Muscle of back (tissue), 13 donors: ENCODE measurements at places on chromosomes 5 and 9. TPM values are rescaled to one million over a fixed set of nuclear protein-coding genes. Genes with fewer than 3 reads are reported as not detected.

FBP2 gene
- 87.4 TPM for polyA plus RNA-seq

DNA sequence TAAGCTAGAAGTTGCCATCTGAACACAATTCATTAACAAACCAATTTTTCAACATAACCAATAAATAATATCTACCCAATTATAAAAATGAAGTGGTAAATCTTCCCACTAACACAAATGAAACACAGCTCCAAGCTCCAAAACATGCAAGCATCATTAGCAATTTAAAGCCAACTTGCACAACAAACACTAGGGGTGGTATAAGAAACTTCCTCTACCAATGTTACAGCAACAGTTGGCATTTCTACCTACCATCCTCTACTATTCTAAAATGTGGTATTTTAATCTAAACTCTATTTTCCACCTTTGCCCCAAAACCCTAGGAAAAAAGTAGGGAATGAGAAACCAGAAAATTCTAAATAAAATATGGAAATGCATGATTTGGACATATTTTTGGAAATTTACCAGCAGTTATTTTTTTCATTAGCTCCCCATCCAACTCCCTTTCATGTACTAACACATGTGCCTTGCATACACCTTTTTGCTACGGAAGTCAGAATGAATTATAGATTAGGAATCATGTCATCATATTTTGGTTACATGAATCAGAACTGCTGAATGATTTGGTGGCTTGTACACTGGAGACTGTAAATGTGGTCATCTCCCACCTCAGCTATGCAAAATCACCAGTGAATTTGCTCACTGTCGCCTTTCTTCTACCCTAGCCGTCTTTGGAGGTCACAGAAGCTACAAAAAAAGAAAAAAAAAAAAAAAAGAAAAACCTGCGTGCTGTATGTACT, 4.1 kb downstream of the NR6A1 start:
- no peak for DNase-seq

CCDC171 gene
- polyA plus RNA-seq = 1.7 TPM

GKAP1 gene
- 16.4 TPM for polyA plus RNA-seq

- peak; percentile 42 for DNase-seq
Measured at GRCh38 chr5:110031402-110032140, 341.8 kb downstream of the MAN2A1 start.

PCDHB16 gene
- polyA plus RNA-seq = 3.3 TPM
